ENCODE measurements at places on chromosomes 7 and 10.

GRCh38 chr10:81034383-81034782 is 496.7 kb downstream of the SH2D4B start:
- DNase-seq = no peak

- DNase-seq = no peak
Observed at GRCh38 chr10:124227988-124228387, 134.6 kb upstream of the CHST15 start.

GRCh38 chr7:152556013-152556755 is 119.8 kb downstream of the XRCC2 start:
- no peak for DNase-seq

DNA sequence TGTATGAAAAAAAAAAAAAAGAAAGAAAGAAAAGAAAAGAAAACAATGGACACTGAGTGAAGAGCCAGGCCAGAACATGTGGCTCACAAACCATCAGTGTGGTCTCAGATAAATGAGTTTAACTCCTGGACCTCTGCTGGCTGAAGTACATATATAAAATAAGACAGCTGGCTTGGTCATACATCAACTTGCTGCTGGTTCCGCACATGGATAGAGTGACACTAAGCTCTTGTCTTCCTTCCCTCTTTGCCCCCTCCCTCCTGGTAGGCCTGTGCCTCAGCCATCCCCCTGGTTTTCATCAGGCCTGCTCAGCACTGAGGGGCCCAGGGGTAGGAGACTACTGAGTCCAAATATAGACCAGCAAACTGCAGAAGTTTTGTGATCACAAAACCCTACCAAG is 58.1 kb upstream of the DGKI start:
- no peak for DNase-seq

GRCh38 chr10:124994573-124995473 is 52.9 kb downstream of the ZRANB1 start:
- DNase-seq = no peak
